Left colon (tissue), 2 donors: ENCODE measurements at places on chromosomes 11 and 22. TPM values are rescaled to one million over a fixed set of nuclear protein-coding genes. Genes with fewer than 3 reads are reported as not detected.

GRCh38 chr22:44825310-44826150 is 73.2 kb downstream of the ARHGAP8 start:
- DNase-seq: no peak

DNA sequence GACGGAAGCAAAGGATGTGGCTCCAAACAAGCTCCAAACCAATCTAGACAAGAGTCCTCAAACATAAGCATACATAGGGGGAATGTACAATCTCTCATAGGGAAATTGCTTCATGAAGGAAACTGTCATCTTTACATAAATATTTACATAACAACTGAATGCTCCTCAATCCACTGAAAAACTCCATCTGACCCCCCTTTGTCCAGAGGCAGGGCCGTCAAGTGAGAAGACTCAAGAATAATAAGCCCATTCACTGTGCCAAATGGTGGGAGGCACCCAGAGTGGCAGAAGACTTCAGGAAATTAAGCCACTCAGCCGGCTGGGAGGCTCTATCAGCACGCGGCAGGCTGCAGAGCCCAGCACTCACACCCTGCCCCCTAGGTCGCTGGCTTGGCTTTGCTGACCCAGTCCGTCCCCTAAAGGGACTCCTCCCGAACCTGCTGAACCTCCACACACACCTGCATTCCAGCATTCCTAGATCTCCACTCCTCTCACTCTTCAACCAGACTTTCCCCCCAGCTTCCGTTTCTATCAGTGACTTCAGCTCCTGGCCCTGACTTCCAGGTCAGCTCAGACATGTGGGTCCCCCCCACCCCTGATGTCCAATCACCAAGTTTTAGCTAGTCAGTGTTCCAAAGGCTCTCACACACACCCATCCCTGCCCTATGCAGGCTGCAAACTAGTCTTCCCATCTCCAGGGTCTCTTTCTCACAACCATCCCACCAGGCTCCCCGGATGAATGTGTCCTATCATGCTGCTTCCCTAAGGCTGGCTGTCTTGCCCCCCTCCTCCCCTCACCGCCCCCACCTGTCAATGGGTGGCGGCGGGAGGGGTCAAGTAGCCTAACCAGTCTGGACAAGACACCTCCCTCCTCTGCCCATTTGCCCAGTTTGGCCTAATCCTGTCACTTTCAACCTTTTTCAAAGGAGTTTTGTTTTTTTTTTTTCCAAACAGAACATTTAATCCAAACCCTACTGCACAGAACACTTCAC is 11.3 kb downstream of the VPS37C start:
- no peak for DNase-seq

GRCh38 chr22:29442976-29443375 is 4.6 kb downstream of the RFPL1 start:
- DNase-seq: no peak

DNA sequence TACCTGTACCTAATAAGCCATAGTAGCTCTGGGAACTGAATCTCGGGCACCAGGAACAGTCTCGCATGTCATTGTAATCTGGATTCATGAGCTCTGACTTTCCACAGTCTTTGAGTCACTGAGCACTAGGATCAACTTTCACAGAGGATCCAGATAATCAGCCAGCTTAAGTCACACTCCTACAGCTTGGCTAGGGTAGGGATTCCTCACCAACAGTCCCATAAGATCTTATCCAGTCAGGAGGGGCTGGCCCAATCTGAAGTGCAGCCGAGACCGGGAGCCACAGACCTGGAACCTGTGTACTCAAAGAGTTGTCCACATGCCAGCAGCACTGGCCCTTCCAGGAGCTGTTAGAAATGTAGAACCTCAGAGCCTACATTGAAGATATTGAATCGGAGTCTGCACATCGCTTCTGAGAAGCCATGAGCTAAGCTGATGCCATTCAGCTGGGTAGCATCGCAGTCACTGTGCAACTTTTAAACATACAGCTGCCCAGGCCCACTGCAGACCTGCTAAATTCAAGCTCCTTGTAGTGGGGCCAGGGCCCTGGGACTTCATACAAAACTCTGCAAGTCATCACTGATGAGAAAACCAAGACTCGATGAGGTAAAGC is 538.8 kb upstream of the B3GAT1 start:
- no peak for DNase-seq

GRCh38 chr11:43575913-43576310 is 104.6 kb upstream of the HSD17B12 start:
- no peak for DNase-seq

GRCh38 chr11:15903246-15903645 is 453.1 kb downstream of the SOX6 start:
- no peak for DNase-seq

DNA sequence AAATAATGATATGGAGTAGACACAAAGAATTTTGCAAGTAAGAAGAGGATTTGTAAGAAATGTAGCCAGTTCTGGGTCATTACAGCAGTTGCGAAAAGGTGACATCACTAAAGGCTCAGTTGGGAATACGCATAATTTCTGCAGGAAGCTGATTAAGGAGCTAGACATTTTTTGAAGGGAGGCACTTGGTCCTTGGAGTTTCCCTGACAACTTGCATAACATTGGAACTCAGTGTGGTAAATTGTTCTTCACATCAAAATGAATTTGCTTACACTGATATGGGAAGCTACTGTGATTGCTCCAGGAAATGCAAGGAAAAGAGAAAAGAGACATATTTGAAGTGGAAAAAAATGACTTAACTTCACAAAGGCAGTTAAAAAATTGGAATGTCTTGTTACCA is 626.1 kb downstream of the NELL1 start:
- DNase-seq: no peak

- no peak for DNase-seq
Observed at GRCh38 chr22:45094825-45095224, 68.9 kb upstream of the NUP50 start.

DNA sequence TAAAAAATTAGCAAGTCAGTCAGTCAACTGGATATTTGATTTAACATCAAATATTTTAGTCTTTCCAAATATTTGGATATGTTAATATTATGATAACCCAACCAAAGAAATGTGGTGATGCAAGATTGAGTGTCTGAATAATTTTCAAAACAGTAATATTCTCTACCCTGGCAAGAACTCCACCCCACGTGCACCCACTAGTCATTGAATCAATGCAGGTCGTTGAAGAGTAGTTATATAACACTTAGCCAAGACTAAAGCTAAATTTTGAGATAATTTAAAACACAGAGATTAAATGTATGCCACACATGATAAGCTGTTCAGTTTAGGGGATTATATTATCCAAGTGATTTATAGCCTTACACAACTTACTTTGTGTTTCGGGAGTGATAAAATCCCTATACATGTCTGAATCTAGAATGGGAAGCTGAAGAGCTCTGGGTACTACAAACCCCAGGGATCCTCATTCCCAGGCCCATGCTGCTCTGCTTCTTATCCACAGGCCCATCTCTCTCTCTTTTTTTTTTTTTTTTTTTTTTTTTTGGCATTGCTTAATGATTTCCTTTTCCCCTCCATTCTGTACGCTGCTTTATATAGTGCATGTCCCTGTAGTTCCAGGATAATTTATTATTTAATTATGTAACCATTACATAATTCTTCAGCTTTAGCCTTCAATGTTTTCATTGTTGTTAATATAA is 392.9 kb downstream of the NTM start:
- DNase-seq: no peak

DNA sequence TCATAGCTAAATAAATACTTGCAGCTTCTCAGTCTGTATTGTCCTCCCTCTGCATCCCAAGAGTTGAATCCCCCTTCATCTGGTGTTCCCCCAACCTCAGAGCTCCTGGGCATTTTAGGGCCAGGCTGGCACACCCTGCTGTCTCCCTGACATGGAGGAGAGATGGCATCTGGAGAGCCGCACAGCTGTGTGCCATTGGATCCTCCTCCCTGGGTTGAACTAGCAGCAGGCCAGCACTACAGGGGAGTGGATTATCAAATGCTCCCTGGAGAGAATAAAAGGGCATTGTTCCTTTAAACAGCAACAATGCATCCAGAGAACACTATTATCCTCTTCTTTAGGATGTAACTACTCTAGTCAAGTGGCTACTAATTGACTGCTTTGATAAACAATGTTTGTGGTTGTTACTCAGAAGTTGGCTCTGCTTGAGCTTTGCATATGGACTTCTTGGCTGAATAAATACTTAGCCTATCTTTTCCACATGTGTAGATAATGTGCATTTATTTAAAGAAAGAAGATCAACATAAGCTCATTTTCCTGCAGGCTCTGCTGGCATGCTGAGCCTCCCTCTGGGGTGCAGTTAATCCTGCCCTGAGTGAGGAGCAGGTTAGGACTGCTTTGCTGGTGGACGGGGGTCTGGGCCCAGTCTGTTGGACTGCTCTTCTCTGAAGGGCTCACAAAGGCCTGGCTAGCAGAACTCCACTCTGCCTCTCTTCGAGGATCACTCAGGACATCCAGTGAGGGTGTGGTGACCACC is 897.2 kb downstream of the TBC1D22A start:
- no peak for DNase-seq

GRCh38 chr22:49204599-49205482 is 622.8 kb downstream of the BRD1 start:
- no peak for DNase-seq

RFPL1 gene
- not detected for total RNA-seq

RTN4RL2 gene
- 0.98 TPM for total RNA-seq

NCR3LG1 gene
- total RNA-seq: 16.5 TPM
